ENCODE measurements at places on chromosomes 2 and 18.
A peak's percentile ranks its signal among the peaks of the same experiment; 100 is the strongest.

DNA sequence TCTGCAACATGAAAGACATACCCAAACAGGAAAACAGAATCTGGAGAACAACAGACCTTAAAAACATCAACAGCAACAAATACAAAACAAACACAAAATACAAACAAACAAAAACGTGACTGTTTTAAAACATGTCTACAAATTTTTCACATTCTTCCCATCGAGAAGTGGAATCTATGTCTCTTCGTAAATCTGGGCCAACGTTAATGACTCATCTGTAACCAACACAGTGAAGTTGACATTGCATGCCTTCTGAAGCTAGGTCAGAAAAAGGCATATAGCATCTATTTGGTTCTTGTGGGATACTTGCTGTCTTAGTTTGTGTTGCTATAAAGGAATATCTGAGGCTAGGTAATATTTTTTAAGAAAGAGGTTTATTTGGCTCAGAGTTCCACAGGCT lies 269.0 kb upstream of the FBXO11 start:
- no peaks in the 10 kb centered on the region for H3K4me1 ChIP-seq
- DNase-seq: no peak
- no peak overlapping the region for H3K27ac ChIP-seq
- no peak overlapping the region for H3K4me3 ChIP-seq
- no peaks in the 10 kb centered on the region for H3K36me3 ChIP-seq
- H3K27me3 ChIP-seq: peaks cover 3% of the 10 kb centered on the region

- no peak overlapping the region for H3K4me3 ChIP-seq
- DNase-seq: peak; percentile 76
- peak overlapping the region; percentile 59 for H3K27ac ChIP-seq
- peaks cover 1% of the 10 kb centered on the region for H3K36me3 ChIP-seq
- peaks cover 28% of the 10 kb centered on the region for H3K4me1 ChIP-seq
Measured at GRCh38 chr2:152730591-152731333, 12.3 kb downstream of the ARL6IP6 start.

DNA sequence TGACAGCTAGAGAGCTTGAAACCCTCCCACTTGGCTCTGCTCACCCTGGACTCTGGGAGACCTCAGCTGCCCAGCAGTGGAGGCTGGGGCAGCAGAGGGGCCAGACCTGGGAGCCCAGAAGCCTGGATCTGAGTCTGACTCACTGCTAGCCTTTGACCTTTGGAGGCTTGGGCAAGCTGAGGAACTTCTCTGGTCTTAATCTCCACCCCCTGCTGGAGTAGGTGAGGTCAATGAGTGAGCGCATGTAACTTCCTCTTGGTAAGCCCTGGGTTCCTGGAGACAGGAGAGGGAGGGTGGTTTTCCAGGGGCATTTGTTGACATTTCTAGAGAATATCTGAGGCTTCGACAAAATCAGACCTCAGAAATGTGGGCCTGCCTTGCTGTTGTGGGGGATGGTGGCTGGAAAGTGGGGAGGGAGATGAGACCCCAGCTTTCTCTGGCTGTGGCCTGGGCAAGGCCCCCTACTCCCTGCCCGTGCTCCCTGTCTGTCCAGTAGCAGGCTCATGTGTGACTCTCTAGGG lies 73.0 kb upstream of the YWHAQ start:
- H3K4me3 ChIP-seq: no peak overlapping the region
- no peaks in the 10 kb centered on the region for H3K27me3 ChIP-seq
- peaks cover 9% of the 10 kb centered on the region for H3K36me3 ChIP-seq
- peak; percentile 64 for DNase-seq
- peak overlapping the region; percentile 84 for H3K27ac ChIP-seq

- H3K36me3 ChIP-seq: peaks cover 5% of the 10 kb centered on the region
- H3K4me3 ChIP-seq: no peak overlapping the region
- no peak overlapping the region for H3K27ac ChIP-seq
- H3K27me3 ChIP-seq: peaks cover 25% of the 10 kb centered on the region
- no peak for DNase-seq
- peaks cover 47% of the 10 kb centered on the region for H3K4me1 ChIP-seq
Measured at GRCh38 chr18:62331581-62332356, 6.7 kb downstream of the TNFRSF11A start.

- H3K4me3 ChIP-seq: no peak overlapping the region
- H3K4me1 ChIP-seq: no peaks in the 10 kb centered on the region
- peaks cover 2% of the 10 kb centered on the region for H3K27me3 ChIP-seq
- no peaks in the 10 kb centered on the region for H3K36me3 ChIP-seq
- H3K27ac ChIP-seq: no peak overlapping the region
Measured at GRCh38 chr2:117771969-117772630, 42.4 kb upstream of the DDX18 start.

DNA sequence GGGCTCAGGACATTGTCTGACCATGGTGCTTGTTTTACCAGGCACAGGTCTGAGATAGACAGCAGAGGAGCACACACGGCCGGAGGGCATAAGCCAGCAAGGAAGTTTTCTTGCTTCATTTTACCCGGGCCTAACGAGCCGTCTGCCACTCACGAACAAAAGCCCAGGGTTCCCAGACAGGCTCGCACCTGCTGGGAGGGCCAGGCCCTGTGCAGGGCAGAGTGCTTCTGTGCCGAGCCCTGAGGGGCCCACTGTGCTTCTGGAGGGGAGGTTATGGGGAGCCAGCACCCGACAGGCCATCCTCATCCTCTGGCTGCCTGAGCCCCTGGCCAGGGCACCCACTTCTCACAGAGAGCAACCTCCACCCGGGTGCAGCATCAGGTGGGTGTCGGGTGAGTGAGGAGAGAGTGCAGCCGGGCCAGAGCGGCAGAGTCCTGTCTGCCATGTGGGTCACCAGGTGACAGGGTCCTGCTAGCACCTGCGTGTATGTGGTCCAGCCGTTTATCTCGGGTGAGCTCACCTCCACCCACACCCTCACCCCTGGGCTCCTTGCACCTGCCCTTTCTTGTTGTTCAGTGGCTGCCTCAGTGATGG lies 297.9 kb downstream of the NDUFA10 start:
- H3K4me1 ChIP-seq: peaks cover 3% of the 10 kb centered on the region
- no peak overlapping the region for H3K27ac ChIP-seq
- no peaks in the 10 kb centered on the region for H3K27me3 ChIP-seq
- H3K36me3 ChIP-seq: no peaks in the 10 kb centered on the region
- no peak overlapping the region for H3K4me3 ChIP-seq

- no peaks in the 10 kb centered on the region for H3K4me1 ChIP-seq
- no peak for DNase-seq
- H3K36me3 ChIP-seq: peaks cover 2% of the 10 kb centered on the region
- H3K27ac ChIP-seq: no peak overlapping the region
Measured at GRCh38 chr2:78992451-78992806, 33.1 kb upstream of the REG3G start.
